Hippocampal formation (tissue), 2 donors: ENCODE measurements at places on chromosomes 2 and 18.

GRCh38 chr2:54336136-54336976, 80.3 kb upstream of the TSPYL6 start:
- peak; percentile 20 for DNase-seq

DNA sequence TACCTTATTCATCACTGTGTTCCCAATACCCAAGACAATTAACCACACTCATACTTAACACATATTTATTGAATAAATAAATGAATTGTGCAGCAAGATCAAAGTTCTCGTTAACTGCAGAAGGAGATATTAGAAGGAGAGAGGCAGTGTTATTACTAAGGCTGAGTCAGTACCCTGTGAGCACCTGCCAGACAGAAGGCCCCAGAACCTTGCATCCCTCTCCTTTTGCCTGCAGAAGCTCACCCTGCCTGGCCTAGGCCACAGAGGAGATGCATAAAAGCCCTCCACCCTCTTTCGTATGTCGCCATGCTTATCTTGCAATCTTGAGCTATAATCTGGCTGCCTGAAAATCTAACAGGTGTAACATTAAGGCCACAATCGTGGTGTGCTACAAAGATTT, 20.5 kb upstream of the RNF149 start:
- no peak for DNase-seq

DNA sequence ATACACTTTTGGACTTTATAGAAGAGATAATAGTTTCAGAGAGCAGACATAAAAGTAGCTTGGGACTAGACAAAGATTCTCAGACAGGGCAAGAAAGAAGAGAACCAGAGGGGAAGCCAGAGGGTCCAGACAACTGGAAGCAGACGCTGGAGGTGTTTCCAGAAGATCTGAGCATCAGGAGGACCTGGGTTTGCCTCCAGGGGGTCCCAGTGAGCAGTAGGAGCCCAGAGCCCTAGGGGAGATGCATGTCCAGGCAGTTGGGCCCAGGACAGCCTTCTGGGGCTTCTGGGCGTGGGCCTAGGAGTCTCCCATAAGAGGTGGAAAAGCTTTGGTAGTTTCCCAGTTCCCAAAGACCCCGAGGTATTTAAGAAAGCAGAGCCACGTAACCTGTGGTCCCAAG, 251.2 kb upstream of the ID2 start:
- no peak for DNase-seq

- DNase-seq, result no peak
These were observed 2.6 kb upstream of the PTPN2 start for GRCh38 chr18:12886498-12887126.
